ENCODE measurements at places on chromosomes 7 and 10. TPM values are rescaled to one million over a fixed set of nuclear protein-coding genes. Genes with fewer than 3 reads are reported as not detected.

- H3K36me3 ChIP-seq = peaks cover 5% of the 10 kb centered on the region
- H3K4me3 ChIP-seq = no peak overlapping the region
- no peak for DNase-seq
- H3K4me1 ChIP-seq = peaks cover 21% of the 10 kb centered on the region
- H3K27me3 ChIP-seq = no peaks in the 10 kb centered on the region
Observed at GRCh38 chr10:88895250-88895649, 15.2 kb downstream of the STAMBPL1 start.

The ZNF804B gene
- polyA plus RNA-seq = not detected

GRCh38 chr10:49426490-49427360, 30.8 kb upstream of the DRGX start:
- DNase-seq = no peak
- H3K27ac ChIP-seq = no peak overlapping the region
- no peak overlapping the region for H3K4me3 ChIP-seq

DNA sequence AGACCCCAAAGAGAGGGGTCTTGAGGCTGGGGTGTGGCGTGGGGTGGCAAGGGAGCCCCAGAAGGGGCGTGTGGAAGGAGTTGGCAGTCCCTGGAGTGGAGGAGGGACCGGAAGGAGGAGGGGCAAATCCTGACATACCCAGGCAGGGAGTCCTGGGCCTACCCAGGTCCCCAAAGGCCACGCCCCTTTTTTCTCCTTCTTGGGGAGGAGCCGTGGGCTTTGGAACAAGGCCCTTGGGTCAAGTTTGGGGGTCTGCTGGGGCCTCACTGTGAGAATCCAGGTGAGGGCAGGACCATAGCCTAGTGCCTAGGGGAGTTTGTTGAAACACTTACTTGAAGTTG, 1.2 kb upstream of the SMARCD3 start:
- no peaks in the 10 kb centered on the region for H3K27me3 ChIP-seq
- no peaks in the 10 kb centered on the region for H3K36me3 ChIP-seq
- peaks cover 26% of the 10 kb centered on the region for H3K4me1 ChIP-seq
- no peak for DNase-seq
- no peak overlapping the region for H3K4me3 ChIP-seq
- no peak overlapping the region for H3K27ac ChIP-seq

Measured in naive thymus-derived CD4-positive, alpha-beta T cell (primary cell).